ENCODE measurements at places on chromosomes 3 and 15. TPM values are rescaled to one million over a fixed set of nuclear protein-coding genes. Genes with fewer than 3 reads are reported as not detected.

- DNase-seq: no peak
Observed at GRCh38 chr3:89414270-89414669, 306.8 kb downstream of the EPHA3 start.

GRCh38 chr3:151871639-151872468 is 1.6 kb upstream of the SUCNR1 start:
- no peak for DNase-seq

SH3GL3 gene
- not detected for total RNA-seq

DNA sequence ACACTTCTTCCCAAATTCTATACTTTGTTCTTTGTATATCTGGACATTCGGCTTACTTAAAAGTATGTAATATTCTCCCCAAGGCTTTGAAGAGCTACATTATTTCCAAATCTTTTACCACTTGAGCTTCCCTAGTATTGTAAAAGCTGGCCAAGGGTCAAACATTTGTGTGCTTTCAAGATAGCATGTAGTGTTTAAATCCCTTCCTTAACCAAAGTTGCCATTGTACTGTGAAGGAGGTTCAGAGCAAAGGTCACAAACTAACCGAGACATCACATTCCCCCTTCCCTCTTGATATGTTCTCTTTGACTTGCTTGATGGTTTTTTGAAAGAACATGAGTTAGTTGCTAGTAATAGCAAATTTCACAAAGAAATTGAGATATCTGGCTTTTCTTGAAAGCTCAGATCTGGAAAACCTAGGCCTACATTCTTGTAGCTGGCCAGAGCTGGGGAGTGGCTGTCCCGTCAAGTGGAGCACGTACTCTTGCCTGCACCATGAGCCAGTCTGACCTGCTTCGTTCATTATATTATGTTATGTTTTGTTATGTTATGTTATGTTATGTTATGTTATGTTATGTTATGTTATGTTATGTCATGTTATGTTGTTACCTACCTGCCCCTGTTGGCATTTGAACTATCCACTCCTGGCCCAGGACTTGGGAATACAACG is 60.2 kb downstream of the FILIP1L start:
- DNase-seq: no peak

- DNase-seq: no peak
Observed at GRCh38 chr3:35857004-35857403, 217.7 kb downstream of the ARPP21 start.

DNA sequence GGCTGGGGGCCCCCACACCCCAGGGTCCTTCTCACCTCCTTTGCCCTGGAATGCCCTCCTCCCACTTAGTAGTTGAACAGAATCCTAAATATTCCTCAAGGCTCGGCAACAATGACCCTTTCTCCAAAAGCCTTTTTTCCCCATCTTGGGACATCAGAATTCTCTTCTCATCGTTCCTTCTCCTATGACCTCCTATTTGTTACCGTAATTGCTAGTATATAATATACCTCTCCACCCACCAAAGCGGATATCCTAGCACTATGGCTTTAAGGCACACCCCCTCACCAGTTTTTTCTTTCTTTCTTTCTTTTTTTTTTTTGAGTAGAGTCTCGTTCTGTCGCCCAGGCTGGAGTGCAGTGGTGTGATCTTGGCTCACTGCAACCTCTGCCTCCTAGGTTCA is 16.8 kb downstream of the HDAC11 start:
- DNase-seq: no peak

DNA sequence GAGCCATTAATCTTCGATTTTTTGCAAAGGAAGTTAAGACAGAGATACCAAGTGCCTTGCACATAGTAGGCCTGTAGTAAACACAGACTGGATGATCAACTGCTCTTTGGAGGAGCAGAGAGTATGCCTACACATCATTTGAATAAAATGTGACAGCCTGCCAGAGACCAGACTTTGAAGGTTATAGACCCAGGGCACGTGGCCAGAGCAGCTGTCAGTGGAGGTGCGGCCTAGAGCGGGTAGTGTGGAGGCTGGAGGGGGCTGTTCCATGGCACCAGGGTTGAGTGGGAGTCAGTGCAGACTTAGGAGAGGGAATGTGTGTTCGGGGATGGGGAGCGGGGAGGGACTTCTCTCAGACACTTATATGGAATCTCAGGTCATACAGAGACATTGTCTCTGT is 80.8 kb downstream of the SMAD3 start:
- peak; percentile 71 for DNase-seq

TMEM207 gene
- total RNA-seq: not detected

DNA sequence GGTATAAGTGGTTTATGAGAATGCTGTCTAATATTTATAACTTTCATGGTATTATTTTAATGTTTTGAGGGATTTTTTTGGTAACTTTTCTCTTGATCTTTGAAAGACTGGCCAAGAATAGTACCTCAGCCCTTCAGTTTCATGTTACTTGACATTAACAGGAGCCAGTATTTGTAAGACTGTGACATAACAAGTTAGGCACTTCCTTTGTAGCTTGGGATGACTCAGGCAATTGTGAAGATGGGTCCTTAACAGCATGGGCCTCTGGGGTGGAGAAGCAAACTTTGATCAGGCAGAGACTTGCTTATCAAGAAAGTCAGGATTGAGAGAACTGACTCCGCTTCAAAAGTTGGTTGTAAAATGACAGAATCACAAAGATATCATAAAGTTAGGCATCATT is 9.5 kb downstream of the LRRC49 start:
- DNase-seq: no peak

IMPG2 gene
- total RNA-seq: 0.51 TPM

NAALADL2 gene
- total RNA-seq: 1.9 TPM

ACTRT3 gene
- 0.74 TPM for total RNA-seq

DNA sequence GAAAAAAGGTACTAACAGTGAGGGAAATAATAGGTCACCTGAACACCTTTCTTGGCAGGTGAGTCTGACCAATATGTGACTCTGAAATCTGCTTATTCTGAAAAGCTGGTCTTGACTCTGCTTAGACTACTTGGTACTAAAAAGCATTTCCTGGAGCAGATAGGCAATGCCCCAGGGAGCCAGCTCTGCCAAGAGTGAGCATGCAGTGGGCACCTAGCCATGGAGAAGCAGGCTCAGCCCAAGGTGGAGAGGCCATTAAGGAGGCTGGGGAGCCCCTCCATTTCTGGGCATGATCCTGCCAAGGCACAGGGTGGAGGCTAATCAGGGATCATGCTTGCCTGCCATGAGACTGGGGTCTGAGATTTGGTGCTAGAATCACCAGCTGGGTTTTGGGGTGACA is 1.6 kb upstream of the LTF start:
- DNase-seq: no peak

DNA sequence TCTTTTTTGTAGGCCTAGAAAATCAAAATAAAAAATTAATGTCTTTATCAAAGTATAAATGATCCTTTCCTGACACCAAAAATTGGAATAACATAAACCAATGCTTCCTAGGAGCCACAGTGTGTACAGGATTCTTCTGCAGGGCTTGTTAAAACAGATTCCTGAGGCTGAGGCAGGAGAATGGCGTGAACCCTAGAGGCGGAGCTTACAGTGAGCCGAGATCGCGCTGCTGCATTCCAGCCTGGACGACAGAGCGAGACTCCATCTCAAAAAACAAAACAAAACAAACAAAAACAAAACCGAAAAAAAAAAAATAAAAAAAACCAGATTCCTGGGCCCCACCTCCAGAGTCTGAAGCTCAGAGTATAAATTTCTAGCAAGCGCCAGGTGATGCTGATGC is 78.0 kb downstream of the PEX5L start:
- no peak for DNase-seq

IL12A gene
- total RNA-seq: 0.40 TPM

LRRIQ4 gene
- total RNA-seq: not detected

PRKCI gene
- 14.6 TPM for total RNA-seq

DNA sequence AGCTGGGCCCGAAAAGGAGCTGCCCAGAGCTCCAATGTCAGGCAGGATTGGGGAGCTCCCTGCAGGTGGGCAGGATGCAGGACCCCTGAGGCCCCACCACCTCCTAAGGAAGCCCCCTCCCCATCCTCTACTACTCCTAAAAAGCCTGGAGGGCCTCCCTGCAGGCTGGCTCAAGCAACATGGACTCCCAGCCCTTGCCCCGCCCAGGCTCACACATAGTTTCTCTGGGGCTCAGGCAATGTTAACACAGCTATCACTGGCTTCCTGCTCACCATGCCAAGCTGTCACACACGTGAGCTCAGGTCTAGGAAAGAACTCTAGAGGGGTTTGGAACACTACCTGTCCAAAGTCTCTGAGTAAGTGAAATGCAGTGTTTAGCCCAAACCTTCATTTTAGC is 65.4 kb upstream of the ZNF148 start:
- no peak for DNase-seq

Measured in psoas muscle (tissue), 8 donors.